ENCODE measurements at places on chromosomes 5 and 9.

- DNase-seq = no peak
Measured at GRCh38 chr5:15806613-15807012, 306.6 kb downstream of the FBXL7 start.

DNA sequence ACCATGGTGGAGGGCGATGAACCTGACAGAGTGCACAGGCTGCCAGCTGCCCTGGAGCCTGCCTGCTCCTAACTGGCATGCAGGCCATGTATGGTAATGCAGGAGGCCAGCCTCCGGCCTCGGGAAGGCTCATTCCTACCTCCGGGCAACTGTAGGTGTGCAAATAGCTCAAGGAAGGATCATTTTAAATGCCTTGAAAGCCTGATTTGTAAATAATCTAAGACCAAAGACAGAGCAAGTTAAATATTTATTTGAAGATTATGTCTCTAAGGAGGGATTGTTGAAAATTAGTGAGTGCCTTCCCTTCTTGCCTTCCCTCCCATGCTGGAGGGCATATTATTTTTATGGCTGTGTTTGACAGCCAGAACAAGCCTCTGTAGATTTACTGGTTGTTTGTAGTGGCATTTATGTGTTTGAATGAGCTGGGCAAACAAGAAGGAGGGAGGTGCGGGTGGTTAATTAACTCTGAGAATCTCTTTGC, 285.7 kb upstream of the TUT7 start:
- peak; percentile 5 for DNase-seq

- DNase-seq = no peak
Measured at GRCh38 chr5:132269635-132270334, 12.3 kb downstream of the PDLIM4 start.

GRCh38 chr9:7144265-7145046, 386.7 kb downstream of the KDM4C start:
- no peak for DNase-seq

GRCh38 chr9:99778308-99778707, 43.4 kb upstream of the NR4A3 start:
- DNase-seq = no peak

DNA sequence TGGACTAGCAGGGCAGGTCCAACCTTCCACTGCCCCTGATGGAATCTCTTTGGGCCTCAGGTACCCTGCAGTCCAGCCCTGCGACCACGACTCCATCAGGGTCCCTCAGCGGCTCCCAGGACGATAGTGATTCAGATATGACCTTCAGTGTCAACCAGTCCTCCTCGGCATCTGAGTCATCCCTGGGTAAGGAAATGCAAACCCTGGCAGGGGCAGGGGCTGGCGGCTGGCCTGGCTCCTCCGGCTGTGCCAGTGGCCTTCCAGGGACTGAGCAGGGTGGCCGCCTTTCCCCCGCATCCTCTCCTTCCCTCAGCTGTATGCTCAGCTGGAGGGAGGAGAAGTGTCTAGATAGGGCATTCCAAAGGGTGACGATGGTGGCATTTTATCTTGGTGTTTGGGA, 45.0 kb downstream of the NEURL1B start:
- DNase-seq = no peak

DNA sequence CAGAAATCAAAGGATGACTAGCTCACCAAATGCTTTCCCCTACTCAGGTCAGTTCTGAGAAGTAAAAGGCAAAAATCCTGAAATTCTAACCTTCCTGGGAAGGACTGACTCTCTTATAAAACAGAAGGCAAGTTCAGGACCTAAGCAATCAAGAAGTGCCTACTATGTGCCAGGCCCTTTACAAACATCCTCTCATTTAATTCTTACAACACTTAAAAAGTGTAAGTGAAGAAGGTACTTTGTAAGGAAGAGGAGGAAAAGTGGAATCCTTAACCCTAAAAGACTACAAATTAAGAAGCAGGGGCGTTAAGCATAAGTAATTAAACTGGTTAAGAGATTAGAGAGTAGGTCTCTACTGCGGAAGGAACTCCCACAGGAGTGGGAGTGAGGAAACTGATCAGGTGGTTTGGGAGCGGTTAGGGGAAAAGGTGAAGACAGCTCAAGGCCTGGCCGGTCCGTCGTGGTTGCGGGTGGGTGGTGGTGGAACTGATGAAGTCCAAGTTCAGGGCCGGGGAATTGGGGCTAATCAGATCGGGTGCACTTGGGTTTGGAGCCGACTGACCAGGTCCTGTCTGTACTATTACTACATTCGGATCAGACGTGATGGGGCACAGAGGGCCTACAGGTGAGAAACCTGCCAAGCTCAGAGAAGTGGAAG, 839 bp downstream of the MED27 start:
- no peak for DNase-seq

GRCh38 chr9:110464321-110464720, 115.2 kb downstream of the SVEP1 start:
- DNase-seq = no peak

GRCh38 chr9:126307322-126308061, 19.1 kb upstream of the MVB12B start:
- no peak for DNase-seq

GRCh38 chr9:105309531-105309931, 65.1 kb downstream of the SLC44A1 start:
- DNase-seq = no peak

Measured in SHP77 (cell line).